ENCODE measurements at places on chromosomes 3 and 15. TPM values are rescaled to one million over a fixed set of nuclear protein-coding genes. Genes with fewer than 3 reads are reported as not detected.

DNA sequence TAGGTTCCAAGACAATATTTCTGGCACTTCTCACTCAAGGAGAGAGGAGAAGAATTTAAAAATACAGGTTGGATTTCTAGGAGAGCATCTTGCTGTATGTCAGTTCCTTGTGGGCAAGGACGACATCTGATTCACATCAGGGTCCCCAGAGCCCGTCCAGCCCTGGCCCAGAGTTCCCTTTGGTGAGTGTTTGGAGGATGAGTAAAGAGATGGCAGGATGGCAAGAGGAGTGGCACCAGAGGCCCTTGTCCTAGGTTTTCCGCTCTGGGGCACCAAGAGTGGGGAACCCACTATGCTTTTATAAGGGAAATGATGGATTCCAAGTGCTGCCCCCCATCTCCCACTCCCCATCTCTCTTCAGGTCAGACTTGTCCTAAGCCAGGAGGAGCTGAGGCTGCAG lies 181.8 kb downstream of the TBC1D2B start:
- DNase-seq, result no peak
- no peaks in the 10 kb centered on the region for H3K36me3 ChIP-seq
- no peaks in the 10 kb centered on the region for H3K27me3 ChIP-seq
- H3K4me3 ChIP-seq, result no peak overlapping the region

- no peak overlapping the region for H3K4me3 ChIP-seq
- no peaks in the 10 kb centered on the region for H3K36me3 ChIP-seq
- DNase-seq, result no peak
- H3K4me1 ChIP-seq, result no peaks in the 10 kb centered on the region
- no peaks in the 10 kb centered on the region for H3K27me3 ChIP-seq
Observed at GRCh38 chr15:59892985-59893384, 111.1 kb upstream of the FOXB1 start.

DNA sequence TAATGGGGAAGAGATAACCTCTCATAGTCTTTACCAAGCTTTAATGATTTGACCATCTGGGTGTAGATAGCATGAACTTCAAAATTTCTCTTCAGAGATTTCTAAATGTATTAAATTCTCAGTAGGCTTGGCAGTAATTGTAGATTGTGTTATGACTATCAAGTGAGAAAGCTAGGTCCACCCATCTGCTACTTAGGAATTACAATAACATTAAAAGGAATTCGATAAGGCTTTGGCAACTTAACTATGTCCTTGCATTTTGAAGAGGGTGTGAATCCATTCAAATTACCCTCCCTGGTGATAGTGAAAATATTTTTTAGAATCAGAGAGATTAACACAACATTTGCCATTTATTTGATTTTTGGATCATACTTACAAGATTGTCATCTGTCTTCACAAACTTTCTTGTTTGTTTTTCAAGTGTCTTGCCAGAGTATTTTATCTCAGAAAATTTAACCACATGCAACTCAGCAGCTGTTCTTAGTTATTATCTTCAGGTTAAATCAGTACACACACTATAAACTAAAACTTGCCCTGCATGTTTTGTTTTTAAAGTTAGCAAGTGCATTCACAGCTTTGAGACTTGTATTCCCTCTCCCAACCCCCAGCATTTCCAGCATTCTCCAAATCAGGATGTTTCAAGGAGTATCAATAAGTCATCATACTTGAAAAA lies 69.6 kb upstream of the COL8A1 start:
- no peak overlapping the region for H3K4me3 ChIP-seq
- no peaks in the 10 kb centered on the region for H3K36me3 ChIP-seq
- H3K4me1 ChIP-seq, result no peaks in the 10 kb centered on the region

DNA sequence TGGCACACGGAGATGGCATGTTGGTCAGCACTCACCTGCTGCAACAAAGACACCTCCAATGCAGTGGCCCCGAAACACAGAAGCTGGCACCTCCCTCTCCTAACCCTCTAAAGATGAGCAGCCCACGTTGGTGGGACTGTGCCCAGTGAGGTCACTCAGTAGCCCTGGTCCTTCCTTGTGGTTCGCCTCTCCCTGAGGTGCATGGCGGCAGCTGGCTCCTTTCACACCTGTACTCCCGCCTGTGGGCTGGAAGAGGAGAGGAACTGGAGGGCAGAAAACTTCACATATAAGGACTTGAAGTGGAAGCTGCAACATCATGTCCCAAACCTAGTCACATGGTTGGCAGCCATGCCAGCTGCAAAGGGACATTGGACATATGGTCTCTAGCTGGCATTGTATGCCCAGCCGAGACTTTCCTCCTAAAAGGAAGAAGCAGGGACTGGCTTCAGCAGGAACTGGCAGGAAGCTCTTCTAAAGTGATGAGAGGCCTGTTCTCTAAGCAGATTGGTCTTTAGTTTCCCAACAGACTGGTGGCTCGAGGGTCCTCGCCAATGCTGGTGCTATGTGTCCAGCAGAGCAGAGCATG lies 10.8 kb upstream of the C3orf22 start:
- H3K27me3 ChIP-seq, result no peaks in the 10 kb centered on the region
- no peak overlapping the region for H3K4me3 ChIP-seq
- no peak overlapping the region for H3K27ac ChIP-seq
- peaks cover 14% of the 10 kb centered on the region for H3K4me1 ChIP-seq

DNA sequence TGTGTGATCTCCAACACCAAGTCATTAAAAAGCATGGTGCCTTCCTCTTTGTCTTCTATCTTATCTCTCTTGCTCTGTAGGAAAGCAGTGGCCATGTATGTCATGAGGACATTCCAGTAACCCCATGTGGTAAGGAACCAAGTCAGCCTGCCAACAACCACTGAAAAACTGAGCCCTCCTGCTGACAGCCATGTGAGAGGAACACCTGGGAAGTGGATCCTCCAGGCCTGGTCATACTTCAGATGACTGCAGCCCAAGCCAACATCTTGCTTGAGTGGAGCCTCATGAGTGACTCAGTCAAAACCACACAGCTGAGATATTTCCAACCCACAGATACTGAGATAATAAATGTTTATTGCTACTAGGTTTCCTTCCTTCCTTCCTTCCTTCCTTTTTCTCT lies 597.3 kb downstream of the ZIC1 start:
- no peaks in the 10 kb centered on the region for H3K4me1 ChIP-seq
- H3K4me3 ChIP-seq, result no peak overlapping the region
- no peak for DNase-seq
- no peaks in the 10 kb centered on the region for H3K36me3 ChIP-seq

- DNase-seq, result no peak
- peak overlapping the region; percentile 95 for H3K27ac ChIP-seq
- H3K27me3 ChIP-seq, result no peaks in the 10 kb centered on the region
- H3K4me1 ChIP-seq, result peaks cover 92% of the 10 kb centered on the region
- H3K36me3 ChIP-seq, result no peaks in the 10 kb centered on the region
Observed at GRCh38 chr15:31367021-31367729, 40.5 kb downstream of the KLF13 start.

- no peak overlapping the region for H3K4me3 ChIP-seq
- no peak for DNase-seq
- H3K27me3 ChIP-seq, result no peaks in the 10 kb centered on the region
- H3K27ac ChIP-seq, result no peak overlapping the region
- H3K36me3 ChIP-seq, result no peaks in the 10 kb centered on the region
- no peaks in the 10 kb centered on the region for H3K4me1 ChIP-seq
Observed at GRCh38 chr3:192607798-192608197, 119.5 kb downstream of the FGF12 start.

DNA sequence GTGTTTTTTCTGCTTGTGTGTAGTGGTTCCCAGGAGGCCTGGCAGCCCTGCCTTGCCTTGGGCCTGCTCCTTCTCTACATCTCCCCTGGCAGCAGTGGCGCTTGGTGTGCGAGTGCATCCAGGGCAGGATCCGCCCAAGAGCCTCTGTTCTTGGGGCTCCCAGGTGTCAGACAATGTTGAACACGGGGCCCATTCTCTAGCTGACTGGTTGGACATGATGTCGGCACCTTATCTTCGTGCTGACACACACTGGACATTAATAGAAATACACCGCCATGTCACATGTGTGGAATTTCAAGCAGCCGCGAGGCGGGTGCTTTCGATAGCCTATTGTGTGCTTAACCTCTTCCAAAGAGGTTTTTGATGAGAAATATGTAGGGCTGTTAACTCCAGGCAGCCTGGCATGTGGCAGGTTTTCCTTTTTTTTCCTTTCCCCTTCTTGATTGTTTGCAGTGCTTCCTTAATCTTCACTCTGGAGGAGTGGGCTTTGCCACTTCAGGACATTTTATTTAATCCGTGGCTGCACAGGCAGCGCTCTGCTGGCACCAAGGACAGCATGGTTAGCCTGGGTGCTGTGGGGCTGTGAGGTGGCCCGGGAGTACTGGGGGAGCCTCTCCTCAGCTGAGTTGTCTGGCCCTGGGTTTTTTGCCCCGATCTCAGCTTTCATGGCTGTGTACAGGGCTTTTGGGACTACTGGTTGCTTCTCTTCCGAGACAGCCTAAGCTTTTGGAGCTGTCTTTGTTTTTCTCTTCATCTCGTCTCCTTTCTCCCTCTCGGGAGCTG lies 42.5 kb downstream of the CHCHD6 start:
- peak overlapping the region; percentile 56 for H3K27ac ChIP-seq
- no peak overlapping the region for H3K4me3 ChIP-seq
- H3K27me3 ChIP-seq, result no peaks in the 10 kb centered on the region

DNA sequence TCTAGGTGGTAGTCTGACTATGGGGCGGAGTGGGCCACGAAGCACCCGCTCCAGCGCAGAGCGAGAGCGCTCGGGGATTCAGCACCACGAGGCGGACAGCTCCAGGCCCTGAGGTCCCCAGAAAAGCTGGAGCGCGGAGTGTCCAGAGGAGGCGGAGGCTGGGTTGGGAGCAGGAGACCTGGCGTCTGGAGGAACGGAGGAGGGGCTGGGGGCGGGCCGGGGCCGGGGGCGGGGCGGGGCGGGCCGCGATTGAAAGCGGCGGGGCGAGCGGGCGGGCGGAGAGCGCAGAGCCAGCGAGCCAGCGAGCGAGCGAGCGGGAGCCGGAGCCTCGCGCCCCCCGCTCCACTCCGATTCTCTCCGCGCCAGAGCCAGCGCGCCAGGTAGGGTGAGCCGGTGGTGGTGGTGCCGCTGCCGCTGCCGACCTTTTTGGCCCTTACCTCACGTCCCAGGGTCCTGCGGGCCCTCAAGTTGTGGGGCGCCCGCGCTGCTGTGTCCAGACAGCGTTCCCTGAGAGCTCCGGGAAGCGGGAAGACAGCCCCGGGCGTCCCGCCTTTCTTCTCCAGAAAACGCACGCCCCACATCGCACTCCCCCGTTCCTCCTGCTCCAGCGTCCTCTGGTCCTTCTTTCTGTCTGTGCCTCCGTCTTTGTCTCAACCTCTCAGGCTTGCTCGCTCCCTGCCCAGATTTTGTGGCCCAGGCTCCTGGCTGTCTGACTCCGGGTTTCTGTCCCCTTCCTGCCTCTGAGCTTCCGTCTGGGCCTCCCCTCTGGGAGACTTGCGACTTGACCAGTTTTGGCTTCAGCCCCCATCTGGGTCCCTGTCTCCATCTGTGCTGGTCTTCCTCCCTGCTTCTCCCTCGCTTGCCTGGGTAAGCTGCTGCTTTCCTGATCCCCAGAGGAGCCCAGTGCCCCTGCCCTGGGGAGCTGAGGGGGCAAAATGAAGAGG lies at the start of gene GRM2:
Gene GRM2 (plus strand): TSS at position 281 of the 944 bp plus-strand sequence. CDS start 1,916 bp downstream, outside the sequence.
- H3K27ac ChIP-seq, result no peak within 1 kb of the TSS
- no peaks in the 10 kb centered on the region for H3K27me3 ChIP-seq
- DNase-seq, result peak; percentile 29
- H3K4me3 ChIP-seq, result no peak within 1 kb of the TSS

- no peak for DNase-seq
- no peaks in the 10 kb centered on the region for H3K27me3 ChIP-seq
- H3K4me3 ChIP-seq, result no peak overlapping the region
- no peak overlapping the region for H3K27ac ChIP-seq
- H3K36me3 ChIP-seq, result no peaks in the 10 kb centered on the region
Observed at GRCh38 chr3:149727656-149728055, 24.6 kb downstream of the COMMD2 start.

- DNase-seq, result no peak
- no peaks in the 10 kb centered on the region for H3K4me1 ChIP-seq
- H3K27me3 ChIP-seq, result no peaks in the 10 kb centered on the region
- H3K4me3 ChIP-seq, result no peak overlapping the region
- no peak overlapping the region for H3K27ac ChIP-seq
Observed at GRCh38 chr3:150261418-150261817, 146.7 kb upstream of the TSC22D2 start.

GRCh38 chr15:45377609-45378148 lies 665 bp downstream of the GATM start:
- peak overlapping the region; percentile 82 for H3K27ac ChIP-seq
- peaks cover 31% of the 10 kb centered on the region for H3K4me1 ChIP-seq
- H3K27me3 ChIP-seq, result no peaks in the 10 kb centered on the region
- peak overlapping the region; percentile 72 for H3K4me3 ChIP-seq
- H3K36me3 ChIP-seq, result no peaks in the 10 kb centered on the region

DNA sequence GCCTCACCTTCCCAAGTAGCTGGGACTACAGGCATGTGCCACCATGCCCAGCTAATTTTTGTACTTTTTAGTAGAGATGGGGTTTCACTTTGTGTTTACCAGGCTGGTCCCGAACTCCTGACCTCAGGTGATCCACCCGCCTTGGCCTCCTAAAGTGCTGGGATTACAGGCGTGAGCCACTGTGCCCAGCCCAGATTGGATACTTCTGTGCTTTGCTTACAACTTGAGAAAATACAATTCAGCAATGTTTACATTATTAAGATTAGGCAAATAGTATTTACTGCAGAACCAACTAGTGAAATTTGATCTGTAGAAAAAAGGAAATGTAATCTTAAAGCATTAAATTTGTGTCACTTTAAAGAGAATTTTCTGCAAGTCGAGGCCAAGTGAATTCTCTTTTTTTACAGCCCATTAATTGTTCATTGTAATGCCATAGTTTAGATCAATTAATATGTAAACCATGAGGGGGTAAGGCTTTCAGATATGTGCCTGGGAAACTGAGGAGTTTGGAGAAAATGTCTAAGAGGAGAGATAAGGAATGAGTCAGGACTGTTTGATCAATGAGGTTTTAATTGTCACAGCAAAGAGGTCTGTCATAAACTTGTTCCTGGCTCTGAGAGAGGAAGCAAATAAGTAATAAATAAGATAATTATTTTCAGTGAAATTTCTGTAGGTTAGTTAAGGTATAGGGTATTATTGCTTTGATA lies 15.3 kb downstream of the PYDC2 start:
- H3K36me3 ChIP-seq, result no peaks in the 10 kb centered on the region
- H3K4me3 ChIP-seq, result no peak overlapping the region
- H3K27me3 ChIP-seq, result no peaks in the 10 kb centered on the region
- DNase-seq, result no peak
- H3K27ac ChIP-seq, result no peak overlapping the region

- no peak overlapping the region for H3K4me3 ChIP-seq
- peaks cover 19% of the 10 kb centered on the region for H3K4me1 ChIP-seq
- no peaks in the 10 kb centered on the region for H3K36me3 ChIP-seq
- H3K27me3 ChIP-seq, result no peaks in the 10 kb centered on the region
Observed at GRCh38 chr3:97974996-97975395, 2.8 kb upstream of the RIOX2 start.

- H3K27ac ChIP-seq, result no peak overlapping the region
- H3K36me3 ChIP-seq, result no peaks in the 10 kb centered on the region
- H3K4me3 ChIP-seq, result no peak overlapping the region
- DNase-seq, result no peak
- H3K27me3 ChIP-seq, result peaks cover 7% of the 10 kb centered on the region
Observed at GRCh38 chr15:60130398-60130797, 126.3 kb downstream of the FOXB1 start.

- no peaks in the 10 kb centered on the region for H3K27me3 ChIP-seq
- DNase-seq, result peak; percentile 14
- H3K4me1 ChIP-seq, result peaks cover 6% of the 10 kb centered on the region
- no peak overlapping the region for H3K27ac ChIP-seq
- H3K4me3 ChIP-seq, result no peak overlapping the region
- no peaks in the 10 kb centered on the region for H3K36me3 ChIP-seq
Observed at GRCh38 chr15:88401996-88402656, 65.1 kb downstream of the MRPL46 start.

- H3K4me3 ChIP-seq, result no peak overlapping the region
- no peak for DNase-seq
Observed at GRCh38 chr15:91407269-91407889, 307.3 kb downstream of the SV2B start.

The GABRR3 gene
- total RNA-seq, result not detected

The APPL1 gene
- total RNA-seq, result 50.9 TPM

The GOLGA8J gene
- total RNA-seq, result not detected

Data from gastrocnemius medialis (tissue), 4 donors.